ENCODE measurements at places on chromosomes 3 and 15. TPM values are rescaled to one million over a fixed set of nuclear protein-coding genes. Genes with fewer than 3 reads are reported as not detected.

Gene FES
- total RNA-seq, result 8.3 TPM

Gene PEX5L
- total RNA-seq, result 1.9 TPM

GRCh38 chr3:40677321-40677720, 152.6 kb downstream of the ZNF621 start:
- no peak overlapping the region for H3K27ac ChIP-seq
- no peaks in the 10 kb centered on the region for H3K4me1 ChIP-seq
- no peak for DNase-seq
- no peaks in the 10 kb centered on the region for H3K27me3 ChIP-seq
- no peak overlapping the region for H3K4me3 ChIP-seq
- no peaks in the 10 kb centered on the region for H3K36me3 ChIP-seq

GRCh38 chr3:76698136-76698706, 341.7 kb upstream of the ROBO2 start:
- H3K27ac ChIP-seq, result no peak overlapping the region
- H3K4me3 ChIP-seq, result no peak overlapping the region
- DNase-seq, result no peak
- no peaks in the 10 kb centered on the region for H3K4me1 ChIP-seq

All from thymus (tissue), 14 donors.